ENCODE measurements at places on chromosomes 1 and 21.

DNA sequence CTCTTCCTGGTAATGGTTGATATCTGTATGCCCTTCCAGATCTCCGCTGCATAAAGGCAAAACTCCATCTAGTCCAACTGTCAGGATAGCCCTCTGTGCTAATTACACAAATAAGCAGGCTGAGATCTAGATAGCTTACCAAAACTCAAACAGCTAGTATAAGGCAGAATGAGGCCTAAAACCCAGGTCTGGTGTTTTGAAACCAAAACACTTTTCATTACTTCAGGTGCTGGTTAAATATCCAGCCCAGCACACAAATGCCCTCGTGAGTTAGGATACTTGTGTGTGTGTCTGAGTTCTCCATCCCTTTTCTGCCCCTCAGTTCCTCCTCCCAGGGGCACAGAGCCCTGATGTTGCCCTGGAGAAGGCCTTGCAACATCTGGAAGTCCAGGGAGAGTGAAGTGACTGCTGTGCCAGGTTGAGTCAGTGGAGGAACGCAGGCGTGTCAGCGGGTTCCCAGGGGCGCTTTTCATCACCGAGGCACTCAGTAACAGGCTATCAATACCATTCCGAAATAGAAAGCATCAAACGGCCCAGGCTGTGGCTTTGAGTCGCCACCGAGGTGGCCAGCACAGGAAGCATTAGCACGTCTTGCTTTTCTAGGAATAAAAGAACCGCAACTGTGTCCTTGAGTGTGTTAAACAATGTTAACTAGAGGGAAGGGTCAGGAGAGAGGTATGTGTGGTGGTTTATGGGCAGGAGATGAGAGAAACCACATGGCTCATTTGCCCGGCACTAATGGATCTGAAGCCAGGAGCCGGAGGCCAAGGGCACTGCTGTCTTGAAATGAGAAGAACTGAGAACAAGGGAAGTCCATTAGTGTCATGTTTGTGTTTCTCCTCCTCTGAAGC is 90.7 kb upstream of the WLS start:
- no peak for DNase-seq

DNA sequence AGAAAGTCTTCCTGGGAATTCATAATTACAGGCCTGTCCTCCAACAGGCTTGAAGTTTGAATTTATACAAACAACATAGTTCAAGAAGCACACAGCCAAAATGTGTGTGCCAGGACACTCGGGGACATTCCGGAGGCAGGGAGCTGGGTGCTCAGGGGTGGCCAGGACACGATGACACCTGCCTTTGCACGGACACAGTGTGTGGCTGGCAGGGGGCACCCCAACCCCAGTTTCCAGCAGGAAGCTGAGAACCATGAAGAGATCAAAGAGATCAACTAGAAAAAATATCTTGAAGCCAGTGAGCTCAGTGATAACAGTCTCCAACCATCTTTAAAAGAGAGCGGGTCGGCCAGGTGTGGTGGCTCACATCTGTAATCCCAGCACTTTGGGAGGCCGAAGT is 32.5 kb upstream of the TRAPPC10 start:
- no peak for DNase-seq

- DNase-seq, result no peak
Observed at GRCh38 chr1:109255678-109256077, 6.3 kb downstream of the CELSR2 start.

GRCh38 chr1:161071886-161072371 is 2.2 kb upstream of the ARHGAP30 start:
- peak; percentile 43 for DNase-seq

DNA sequence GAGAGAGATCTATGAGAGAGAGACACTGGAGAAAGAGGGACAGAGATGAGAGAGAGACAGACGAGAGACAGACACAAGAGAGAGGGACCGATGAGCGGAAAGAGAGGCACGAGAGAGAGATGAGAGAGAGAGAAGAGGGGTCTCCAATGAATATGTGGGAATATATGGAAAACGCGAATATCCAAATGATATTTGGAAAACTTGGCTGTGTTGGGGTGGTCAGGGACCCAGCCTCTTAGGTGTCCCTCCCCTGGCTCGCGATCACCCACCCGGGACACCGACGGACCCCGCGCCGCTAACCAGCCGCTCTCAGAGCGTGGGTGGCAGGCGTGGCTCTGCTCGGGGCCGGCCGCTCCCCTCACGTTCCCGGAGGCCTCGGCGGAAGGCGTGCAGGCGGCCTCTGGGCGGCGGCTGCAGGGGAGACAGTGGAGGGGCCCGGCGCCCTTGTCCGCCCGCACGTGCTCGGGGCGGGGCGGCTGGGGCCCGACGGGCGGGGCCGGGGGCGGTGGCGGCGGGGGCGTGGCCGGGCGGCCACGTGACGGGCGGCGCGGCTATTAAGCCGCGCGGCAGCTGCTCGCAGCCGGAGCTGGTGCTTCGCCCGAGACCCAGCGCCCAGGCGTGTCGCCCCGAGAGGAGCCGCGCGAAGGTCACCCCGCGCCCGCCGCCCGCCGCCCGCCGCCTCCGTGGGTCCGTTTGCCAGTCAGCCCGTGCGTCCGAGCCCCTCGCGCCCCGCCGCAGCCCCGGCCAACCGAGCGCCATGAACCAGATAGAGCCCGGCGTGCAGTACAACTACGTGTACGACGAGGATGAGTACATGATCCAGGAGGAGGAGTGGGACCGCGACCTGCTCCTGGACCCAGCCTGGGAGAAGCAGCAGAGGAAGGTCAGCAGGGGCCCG is at the start of gene ACTN2:
TSS of gene ACTN2 (plus strand) at position 583 of the 898 bp plus-strand sequence. CDS start at position 758, 175 bp downstream.
- DNase-seq, result peak; percentile 39

DNA sequence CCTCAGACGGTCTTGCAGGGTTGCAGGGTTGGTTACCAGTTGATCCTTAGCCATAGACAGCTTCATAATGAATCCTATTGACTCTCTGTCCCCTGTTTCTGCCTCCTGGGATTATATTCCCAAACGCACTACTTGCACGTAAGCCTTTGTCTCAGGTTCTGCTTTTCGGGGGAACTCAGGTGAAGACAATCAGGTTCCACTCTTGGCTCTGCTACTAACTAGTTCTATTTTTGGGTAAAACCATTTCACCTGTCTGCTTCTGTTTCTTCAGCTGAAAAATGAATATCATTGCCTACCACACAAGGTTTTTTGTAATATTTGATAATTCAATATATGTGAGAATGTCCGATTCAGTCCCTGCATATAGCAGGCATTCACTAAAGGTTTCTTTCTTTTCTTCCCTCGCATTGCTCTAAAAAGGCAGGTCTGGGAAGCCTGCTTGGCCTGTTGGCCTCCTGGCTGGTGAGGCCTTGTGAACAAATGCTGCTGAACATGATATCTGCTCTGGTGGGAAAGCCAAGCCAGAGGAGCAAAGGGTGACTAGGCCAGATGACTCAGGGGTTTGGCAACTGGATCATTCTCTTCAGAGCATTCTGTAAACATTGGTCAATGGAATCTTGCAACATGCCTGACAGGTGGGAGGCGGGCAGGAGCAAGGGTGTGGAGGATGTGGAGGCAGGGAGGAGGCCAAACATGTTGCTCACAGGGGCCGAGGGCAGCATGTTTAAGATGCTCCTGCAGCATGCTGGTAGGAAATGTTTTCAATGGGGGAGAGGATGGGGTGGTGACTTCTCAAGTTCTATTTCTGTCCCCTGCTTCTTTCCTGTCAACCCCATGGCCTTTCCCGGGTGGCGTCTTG is 23.8 kb downstream of the IER5 start:
- no peak for DNase-seq

- no peak for DNase-seq
Observed at GRCh38 chr21:25243808-25244207, 363.5 kb downstream of the MRPL39 start.

GRCh38 chr1:174795806-174796205 is 203.9 kb upstream of the CACYBP start:
- no peak for DNase-seq

DNA sequence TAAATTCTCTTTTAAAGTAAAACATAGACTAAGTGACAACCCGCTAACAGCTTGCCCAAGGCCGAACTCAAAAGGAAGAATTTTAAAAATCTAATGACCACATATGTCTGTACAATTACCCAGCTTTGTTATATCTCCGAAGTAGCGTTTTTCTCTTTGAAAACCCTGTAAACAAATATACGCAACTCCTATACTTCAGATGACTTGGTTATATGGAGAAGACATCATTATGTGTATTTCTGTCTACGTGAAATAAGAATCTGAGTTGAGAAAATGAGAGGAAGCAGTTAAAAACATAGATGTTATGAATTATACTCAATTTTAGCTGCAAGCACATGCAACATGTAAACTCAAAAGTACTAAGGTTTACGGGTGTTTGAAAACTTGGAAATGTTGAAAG is 2.0 kb downstream of the PBX1 start:
- DNase-seq, result no peak

- no peak for DNase-seq
Observed at GRCh38 chr1:168504064-168504837, 39.5 kb downstream of the XCL2 start.

GRCh38 chr1:222275729-222276465 is 272.0 kb downstream of the HHIPL2 start:
- DNase-seq, result no peak

- no peak for DNase-seq
Observed at GRCh38 chr1:183840140-183840539, 35.2 kb downstream of the RGL1 start.

GRCh38 chr21:44006017-44006619 is 6.0 kb upstream of the TRAPPC10 start:
- no peak for DNase-seq

DNA sequence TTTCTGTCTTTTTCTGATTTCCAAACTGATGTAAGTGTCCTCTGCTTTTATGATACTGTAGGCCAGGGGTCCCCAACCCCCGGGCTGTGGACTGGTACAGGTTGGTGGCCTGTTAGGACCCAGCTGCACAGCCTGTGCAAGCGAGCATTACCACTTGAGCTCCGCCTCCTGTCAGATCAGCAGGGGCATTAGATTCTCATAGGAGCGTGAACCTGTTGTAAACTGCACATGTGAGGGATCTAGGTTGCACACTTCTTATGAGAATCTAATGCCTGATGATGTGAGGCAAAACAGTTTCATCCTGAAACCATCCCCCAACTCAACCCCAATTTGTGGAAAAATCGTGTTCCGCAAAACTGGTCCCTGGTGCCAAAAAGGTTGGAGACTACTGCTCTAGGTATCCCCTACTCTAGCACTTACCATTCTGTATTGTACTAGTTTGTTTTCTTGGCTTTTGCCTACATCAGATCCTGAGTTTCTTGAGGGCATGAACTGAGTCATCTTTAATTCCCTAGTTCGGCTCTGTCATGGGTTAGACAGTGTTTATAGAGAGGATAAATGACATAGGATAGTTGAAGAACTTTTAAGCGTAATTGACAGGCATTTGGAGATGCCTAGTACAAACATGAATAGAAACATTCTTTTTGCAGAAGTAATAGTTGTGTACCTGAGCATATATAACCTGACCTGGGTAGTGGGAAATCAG is 4.1 kb downstream of the ABCD3 start:
- no peak for DNase-seq

DNA sequence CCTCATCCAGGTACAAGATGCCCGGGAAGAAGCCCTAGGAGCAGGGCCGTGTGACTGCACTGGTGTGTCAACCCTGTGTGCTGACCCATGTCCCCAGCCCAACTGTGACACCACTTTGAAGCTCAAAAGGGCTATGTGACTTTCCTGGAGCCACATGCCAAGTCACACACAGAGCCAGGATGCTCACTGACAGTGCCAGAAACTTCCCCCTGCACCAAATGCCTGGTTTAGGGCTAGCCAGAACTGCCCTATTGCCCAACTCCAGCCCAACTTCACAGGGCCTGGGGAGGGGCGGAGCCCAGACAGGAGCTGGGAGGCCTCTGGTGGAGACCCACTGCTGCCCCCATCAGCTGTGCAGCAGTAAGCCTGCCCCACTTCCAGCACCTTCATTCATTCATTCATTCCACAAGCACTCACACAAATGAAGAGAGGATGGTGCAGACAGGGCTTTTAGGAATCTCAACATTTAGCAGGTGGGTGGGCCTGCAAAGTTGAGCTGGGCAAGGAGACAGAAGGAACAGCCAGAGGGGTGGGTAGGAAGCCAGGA is 36.7 kb downstream of the KCNQ4 start:
- DNase-seq, result no peak

GRCh38 chr1:63669151-63669961 is 76.1 kb downstream of the PGM1 start:
- no peak for DNase-seq

DNA sequence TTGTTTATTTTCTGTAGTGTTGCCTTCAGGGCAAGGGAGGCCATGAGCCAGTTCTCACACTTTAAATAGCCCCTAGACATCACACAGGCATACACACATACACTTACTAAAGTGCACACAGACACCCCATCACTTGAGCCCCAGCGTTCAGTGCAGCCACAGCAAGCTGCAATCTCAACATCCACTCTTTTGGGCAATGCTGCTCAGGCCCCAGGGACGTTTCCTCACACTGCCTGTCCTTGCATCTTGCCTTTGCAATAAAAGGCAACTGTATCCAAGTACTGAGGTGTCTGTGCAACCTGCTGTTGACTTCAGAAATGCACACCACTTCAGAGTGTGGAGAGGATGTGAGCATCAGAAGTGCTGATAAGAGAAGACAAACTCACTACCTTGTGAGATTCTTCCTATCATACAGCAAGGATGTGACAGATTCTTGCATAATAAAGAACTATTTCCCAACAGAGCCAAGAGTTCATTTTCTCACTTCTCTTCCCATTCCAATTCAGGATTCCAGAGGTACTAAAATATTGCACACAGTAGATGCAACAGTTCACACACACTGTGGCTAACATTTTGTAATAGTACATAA is 36.2 kb downstream of the IRF2BP2 start:
- DNase-seq, result no peak

DNA sequence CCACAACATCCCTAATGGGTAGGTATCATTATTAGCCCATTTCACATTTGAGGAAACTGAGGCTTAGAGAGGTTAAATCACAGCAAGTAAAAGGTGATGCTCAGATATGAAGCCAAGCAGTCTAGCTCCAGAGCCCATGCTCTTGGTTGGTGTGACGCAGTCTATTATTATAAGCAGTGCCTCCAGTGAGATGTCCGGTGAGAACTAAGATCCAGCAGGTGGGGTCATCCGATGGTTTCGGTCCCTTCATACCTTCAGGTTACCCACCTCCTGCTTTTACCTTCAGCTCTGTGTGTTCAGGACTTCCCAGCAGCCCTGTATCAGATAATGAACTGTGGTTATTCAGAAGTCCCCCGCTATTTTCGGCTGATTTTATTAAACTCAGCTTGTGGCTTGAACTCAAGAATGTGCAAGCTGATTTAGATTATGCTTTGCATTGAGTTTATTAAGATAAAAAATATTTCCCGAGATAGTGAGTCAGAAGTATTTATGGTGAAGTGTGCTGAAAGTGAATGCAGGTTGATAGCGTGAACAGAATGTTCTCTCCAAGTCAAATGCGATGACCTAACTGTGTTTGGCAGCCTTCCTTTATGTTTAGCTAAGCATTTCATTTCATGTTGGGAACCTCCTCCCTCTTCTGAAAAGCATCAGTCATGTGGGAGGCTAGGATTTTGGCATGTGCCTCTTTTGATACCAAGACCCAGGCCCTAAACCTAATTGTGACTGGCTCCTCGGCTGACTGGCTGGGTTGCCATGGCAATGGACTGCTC is 160.9 kb upstream of the UBE2U start:
- no peak for DNase-seq

GRCh38 chr1:110960777-110961420 is 2.8 kb downstream of the LRIF1 start:
- no peak for DNase-seq
